ENCODE measurements at places on chromosomes 1 and 21. TPM values are rescaled to one million over a fixed set of nuclear protein-coding genes. Genes with fewer than 3 reads are reported as not detected.

DNA sequence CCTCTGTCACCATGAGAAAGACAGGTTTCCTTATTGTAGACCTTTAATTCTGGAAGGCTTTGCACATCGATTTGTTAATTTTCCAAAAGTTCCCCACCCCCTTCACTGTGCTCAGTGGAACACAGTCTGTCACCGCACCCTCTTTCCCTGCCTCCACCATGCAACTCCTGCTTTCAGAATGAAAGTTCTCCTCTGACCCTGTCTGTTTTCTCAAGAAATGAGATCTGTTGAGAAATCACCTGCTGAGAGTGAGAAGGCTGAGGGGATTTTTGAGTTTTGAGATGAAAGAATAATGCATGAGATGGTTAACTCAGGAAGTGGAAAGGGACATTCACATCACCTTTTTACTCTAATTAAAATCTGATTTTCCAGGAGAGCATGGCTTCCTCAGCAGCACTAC is 99.6 kb downstream of the CYYR1 start:
- no peak for DNase-seq

- no peak for DNase-seq
Measured at GRCh38 chr1:90823686-90824085, 106.6 kb upstream of the BARHL2 start.

DNA sequence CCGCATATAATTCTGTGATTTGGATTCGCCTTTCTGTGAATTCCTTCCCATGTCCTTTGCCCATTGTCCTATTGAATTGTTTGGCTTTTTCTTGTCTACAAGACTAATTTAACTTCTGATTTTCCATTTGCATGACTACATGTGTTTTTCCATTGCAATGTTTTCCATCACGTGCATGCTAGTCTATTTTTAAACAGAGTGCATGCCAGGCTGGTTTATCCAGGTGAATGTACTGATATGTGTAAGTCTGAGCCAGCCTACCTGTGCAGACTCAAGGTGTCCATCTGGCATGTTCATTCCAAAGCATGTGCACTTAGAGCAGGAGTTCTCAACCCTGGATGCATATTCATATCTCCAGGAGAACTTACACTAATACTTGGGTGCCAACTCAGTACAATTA is 59.7 kb downstream of the INAVA start:
- DNase-seq, result no peak

DNA sequence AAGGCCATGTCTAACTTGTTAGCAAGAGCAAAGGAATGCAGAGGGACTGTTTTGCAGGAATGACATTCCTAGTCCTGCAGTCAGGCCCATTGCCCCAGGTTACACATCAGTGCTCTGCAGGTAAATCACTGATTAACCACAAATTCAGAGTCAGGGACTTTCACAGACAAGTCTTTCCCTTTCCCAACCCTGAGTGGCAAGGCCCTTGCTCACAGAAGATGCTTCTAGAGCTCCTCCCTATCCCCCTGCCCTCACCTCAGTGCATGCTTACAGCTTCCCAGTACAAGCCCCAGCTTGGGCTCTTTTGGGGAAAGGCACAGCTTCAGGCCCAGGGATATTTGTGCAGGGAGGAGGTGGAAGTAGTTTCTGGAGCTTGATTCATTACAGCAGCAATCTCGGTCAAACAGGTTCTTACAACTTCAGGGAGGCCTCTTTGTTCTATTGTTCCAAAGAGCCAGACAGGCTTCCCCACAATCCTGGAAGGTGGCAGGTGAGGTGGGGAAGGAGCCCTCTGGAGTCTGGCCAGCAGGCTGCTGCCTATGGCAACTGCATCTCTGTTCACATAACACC is 53.9 kb downstream of the CASQ2 start:
- DNase-seq, result peak; percentile 70

GRCh38 chr1:7827126-7827955 is 25.5 kb downstream of the UTS2 start:
- peak; percentile 3 for DNase-seq

RBBP5 gene
- 19.4 TPM for total RNA-seq

DEPDC1 gene
- 0.13 TPM for total RNA-seq

DLGAP3 gene
- total RNA-seq, result 0.22 TPM

NHLH1 gene
- total RNA-seq, result not detected

LCE2A gene
- not detected for total RNA-seq

UTS2 gene
- total RNA-seq, result not detected
